ENCODE measurements at places on chromosomes 12 and 14.

- DNase-seq = no peak
Observed at GRCh38 chr12:92467886-92468285, 234.9 kb upstream of the PLEKHG7 start.

DNA sequence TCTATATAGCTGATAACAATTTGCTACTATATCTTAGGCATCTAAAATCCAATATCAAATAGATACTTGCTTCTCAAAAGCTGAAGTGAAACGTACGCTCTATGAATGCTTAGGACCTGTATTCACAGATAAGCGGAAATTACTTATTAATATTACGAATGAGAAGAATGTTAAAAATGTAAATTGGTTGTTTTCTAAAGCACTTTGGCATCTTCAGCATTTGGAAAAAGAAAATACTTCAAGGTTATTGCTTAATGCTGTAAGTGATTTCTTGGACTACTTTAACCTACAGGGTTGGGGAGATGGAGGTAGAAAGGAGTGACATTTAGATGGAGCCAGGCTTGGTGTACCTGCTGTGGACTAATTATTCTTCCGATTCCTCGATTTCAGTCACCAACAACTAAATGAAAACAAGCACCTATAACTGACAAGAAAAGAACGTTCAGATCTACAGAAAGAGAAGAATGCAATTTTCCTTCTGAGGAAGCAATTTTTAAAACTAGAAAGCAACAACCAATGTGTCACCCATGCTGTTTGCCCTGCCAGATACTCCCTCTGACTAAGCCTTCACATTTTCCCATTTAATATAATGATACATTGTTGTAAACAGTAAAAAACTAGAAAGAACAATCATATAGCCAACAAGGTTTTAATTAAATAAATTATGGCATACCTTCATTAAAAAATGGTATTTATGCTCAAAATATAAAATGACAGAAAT lies 49.3 kb downstream of the SLC25A21 start:
- no peak for DNase-seq

DNA sequence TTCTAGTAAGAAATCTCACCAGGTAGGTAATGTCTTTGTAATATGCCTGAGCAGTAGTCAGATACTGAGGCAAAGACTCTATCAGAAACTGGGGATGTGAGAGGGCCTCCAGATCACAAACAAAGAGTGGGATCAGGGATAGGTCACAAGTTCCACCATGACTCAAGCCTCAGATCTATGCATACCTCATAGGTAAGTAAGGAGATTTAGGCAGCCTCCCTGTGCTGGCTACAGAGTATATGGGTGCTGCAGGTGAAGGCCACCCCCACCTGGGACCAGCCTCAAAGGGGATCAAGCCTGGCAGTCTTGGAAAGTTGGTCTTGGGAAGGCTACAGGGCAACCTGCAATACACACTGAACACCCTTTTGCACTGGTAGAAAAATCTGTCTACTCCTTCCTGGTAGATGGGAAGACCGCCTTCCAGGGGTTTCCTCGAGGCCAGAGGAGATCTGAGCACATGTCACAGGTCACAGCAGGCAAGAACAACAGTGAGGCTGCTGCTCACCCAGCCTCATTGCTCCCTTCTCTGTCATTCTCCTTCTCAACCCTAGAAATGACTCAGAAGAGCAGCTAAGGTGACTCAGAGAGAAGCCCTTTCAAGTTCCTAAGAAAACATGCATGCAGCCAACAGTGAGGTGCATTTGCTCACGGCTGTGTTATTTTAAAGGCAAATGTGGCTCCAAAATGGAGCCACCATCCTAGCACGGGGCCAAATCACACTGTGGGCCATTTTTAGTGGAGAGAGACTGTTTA lies 143.4 kb upstream of the CDKN3 start:
- DNase-seq = peak; percentile 22

GRCh38 chr14:37899365-37899764 lies 303.9 kb downstream of the TTC6 start:
- DNase-seq = no peak

GRCh38 chr12:52344111-52344510 lies 22.9 kb upstream of the KRT83 start:
- DNase-seq = no peak

DNA sequence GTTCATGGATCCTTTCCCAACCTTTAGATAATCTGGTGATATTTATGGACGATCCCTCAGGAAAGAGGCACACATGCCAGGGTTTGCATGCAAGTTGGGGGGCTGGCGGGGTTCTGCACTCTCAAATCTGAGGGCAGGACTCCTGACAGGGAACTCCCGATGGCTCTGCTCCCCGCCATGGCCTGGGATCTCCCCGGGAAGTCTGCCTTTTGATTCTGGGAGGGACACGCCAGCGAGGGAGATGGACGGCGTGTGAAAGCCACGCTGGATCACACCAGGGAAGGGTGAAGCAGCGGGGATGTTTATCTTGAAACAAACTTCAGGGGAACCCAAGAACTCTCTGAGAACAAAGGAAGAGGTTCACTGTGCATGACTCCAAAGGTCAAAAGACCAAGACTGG lies 43.6 kb downstream of the LGMN start:
- DNase-seq = no peak

GRCh38 chr14:35140718-35141581 lies 18.6 kb downstream of the PRORP start:
- no peak for DNase-seq

- peak; percentile 63 for DNase-seq
Observed at GRCh38 chr12:1593174-1594005, 991 bp downstream of the FBXL14 start.

- DNase-seq = no peak
Observed at GRCh38 chr12:110023059-110023980, 24.1 kb downstream of the ANKRD13A start.

DNA sequence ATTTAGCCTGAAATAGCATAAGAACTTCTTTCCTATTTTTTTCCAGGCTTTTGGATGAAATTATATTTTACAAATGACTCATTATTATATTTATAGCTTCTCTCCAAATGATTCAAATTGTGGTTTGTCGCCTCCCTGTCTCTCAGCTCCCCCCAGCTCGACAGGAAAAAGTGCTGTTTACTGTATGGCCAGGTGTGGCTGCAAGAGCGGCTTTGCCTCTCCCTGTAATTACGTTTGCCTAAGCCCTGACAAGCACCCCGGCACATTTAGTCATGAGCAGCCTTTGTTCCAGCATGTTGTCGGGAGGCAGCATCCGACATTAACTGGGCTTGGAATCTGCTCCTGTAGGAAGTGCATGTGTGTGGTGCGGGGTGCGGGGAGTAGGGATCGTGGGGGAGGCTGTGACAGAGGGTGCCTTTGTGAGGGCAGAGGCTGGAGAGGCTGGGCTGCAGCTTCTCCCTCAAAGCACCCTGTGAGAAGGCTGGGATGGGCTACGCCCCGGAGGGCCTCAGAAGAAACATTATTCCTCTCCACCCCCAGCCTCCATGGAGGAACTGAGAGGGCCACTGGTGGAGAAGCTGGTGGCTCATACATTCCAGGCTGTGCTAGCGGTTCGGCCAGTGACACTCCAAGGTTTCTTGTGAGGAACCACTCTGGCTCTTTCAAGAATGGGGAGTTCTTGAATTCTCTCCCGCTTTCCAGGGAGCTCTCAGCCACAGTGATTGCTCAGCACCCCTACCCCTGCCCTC lies 42.1 kb upstream of the CTDSP2 start:
- peak; percentile 43 for DNase-seq

GRCh38 chr14:104267895-104268294 lies 129.5 kb downstream of the KIF26A start:
- DNase-seq = no peak

GRCh38 chr12:124233041-124233796 lies 61.7 kb upstream of the RFLNA start:
- no peak for DNase-seq

DNA sequence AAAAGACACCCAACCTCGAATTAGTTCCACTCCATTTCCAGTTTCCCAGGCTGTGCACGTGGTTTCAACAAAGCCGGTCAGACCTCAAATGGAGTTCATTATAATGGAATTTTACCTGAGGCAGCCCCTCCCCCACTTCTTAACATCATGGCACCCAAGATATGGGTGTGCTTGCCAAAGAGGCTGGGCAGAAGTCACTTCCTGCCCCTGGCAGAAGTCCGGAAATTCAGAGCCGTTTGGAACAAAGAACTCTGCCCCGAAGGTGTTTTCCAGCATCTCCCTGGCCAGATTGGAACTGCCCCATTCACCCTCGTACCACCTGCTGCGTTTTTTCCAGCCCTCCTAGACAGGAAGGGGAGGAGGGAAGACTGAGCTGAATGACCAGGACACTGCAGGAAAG lies 8.2 kb downstream of the VDR start:
- no peak for DNase-seq

DNA sequence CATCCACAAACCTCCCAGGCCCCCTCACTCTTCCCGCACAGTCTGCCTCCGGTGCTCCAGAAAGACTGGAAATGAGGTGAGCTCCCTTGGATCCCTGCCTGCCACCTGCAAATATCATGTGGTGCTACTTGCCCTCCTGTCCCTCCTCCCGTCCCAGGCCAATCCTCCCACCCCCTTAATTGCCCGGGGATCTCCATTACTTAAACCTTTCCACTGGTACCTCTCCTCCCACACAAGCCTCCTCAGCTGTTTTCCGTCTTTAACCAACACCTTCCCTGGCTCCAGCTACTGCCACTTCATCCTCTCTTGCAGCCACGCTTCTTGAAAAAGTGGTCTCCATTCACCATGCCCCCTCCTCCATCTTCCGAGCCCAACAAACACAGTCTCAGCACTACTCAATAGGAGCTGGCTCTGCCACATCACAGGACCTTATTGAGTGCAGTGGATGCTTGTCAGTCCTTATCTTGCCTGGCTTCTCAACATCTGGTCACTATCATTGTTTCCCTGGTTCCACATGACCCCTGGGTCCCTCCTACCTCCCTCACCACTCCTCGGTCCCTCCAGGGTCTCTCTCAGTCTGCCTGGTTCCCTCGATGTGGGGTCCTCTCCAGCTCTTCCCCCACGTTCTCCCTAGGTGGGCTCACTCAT lies 11.5 kb downstream of the FAIM2 start:
- no peak for DNase-seq

- DNase-seq = no peak
Observed at GRCh38 chr12:113378291-113378690, 19.9 kb downstream of the PLBD2 start.

DNA sequence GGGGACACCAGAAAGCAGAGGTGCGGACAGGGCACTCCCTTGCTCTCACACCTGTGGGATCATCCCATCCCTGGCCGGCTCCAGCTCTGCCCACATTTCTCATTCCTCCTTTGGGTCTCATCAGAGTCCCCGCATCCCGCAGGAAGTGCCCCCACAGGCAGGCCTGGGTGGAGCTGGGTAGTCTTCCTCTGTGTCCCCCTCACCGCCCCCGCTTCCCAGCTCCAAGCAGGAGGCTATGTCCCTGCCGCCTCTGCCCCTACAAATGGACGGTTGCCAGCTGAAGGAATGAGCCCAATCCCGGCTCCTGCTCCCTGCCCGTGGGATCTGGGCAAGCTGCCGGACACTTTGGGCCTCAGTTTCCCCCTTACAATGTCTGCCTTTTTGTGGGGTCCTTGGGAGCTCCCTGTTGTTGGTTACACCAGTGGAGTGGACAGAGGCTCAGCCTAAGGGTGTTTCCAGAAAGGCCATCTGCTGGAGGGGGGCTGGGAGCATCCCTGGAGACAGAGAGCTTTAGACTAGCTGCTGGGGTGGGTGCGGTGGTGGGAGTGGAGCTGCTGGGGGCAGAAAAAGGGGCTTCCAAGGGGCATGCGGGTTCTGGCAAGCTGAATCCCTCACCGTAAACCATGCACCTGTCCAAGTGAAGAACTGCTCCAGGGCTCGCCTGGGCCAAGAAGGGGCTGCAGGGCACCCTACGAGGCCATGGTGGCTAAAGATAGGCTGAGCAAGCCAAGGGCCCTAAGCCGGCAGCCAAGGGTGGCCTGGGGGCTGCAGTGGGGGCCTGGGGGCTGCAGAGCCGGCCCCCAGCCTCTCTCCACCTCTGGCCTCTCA lies 7.9 kb upstream of the GPR132 start:
- no peak for DNase-seq

Data from stimulated activated CD4-positive, alpha-beta T cell treated with anti-CD3 and anti-CD28 coated beads, Interleukin-15, amount 100 ng/mL, for 24 hours (primary cell).